Aorta (tissue), 5 donors: ENCODE measurements at places on chromosomes 3 and 15. TPM values are rescaled to one million over a fixed set of nuclear protein-coding genes. Genes with fewer than 3 reads are reported as not detected.

LCTL gene
- total RNA-seq = not detected

SLC6A1 gene
- total RNA-seq = 2.3 TPM

GATA2 gene
- 12.5 TPM for total RNA-seq

CHRNA3 gene
- not detected for total RNA-seq

CD86 gene
- total RNA-seq = 11.9 TPM

MOBP gene
- 0.23 TPM for total RNA-seq

GNAT1 gene
- total RNA-seq = not detected
